Stimulated activated CD4-positive, alpha-beta T cell treated with anti-CD3 and anti-CD28 coated beads, Interleukin-1b, Interleukin-23, amount 100 ng/mL, for 48 hours (primary cell): ENCODE measurements at places on chromosomes 1 and 21.

DNA sequence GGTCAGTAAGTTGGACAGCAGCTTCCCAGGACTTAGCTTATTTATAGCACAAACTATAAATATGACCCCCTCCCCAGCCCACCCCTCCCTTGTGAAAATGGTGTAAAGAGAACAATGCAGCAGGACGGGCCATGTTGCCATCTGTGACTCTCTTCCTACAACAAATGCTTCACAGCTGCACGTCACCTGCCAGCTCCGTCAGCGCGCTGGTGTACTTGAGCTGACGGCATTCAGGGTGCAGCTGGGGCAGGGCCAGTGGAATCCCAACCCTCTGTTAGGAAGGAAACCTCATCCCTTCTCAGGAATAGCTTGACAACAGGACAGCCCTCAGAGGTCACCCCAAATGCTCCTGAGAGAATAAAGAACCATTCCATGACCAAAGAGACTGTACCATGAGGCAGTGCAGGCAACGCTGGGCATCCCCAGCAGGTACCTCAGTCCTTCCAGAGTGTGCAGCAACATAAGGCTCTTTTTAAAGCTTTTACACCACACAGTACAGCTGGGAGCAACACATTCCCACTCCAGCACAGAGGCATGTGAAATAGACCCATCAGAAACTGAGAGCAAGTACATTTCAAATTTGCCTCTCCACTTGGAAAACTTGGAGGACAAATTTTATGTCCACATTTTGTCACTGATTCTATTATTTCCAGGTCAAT is 85.0 kb downstream of the ATP1A1 start:
- DNase-seq: no peak

GRCh38 chr1:60108196-60108595 is 34.6 kb upstream of the C1orf87 start:
- DNase-seq: no peak

DNA sequence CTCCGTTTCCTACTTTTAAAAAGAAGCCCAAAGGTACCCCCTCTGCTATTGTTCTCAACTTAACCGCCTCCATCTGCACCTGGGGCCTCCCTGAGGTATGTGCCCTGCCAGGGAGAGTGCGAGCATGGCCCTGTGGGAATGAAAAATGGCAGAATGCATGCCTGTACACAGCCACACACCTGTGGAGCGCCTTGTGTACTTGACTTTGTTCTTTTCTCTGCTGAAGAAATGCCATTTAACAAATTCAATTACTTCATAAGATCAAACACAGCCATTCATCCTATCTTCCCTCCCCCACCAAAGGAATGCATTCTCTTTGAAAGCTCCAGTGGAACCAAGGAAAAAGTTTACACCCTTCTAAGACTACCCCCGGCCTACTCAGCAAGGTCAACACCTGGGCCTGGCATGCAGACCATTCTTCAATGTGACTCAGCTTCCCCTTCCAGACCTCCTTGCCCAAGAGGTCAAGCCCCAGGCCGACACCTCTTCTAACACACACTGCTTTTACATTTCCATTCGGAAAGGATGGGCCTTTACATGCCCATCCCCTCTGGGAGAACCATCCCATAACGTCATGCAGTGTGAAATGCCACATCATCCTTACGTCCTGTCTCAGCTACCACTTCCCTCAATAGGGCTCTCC is 123.7 kb downstream of the SMYD2 start:
- no peak for DNase-seq

DNA sequence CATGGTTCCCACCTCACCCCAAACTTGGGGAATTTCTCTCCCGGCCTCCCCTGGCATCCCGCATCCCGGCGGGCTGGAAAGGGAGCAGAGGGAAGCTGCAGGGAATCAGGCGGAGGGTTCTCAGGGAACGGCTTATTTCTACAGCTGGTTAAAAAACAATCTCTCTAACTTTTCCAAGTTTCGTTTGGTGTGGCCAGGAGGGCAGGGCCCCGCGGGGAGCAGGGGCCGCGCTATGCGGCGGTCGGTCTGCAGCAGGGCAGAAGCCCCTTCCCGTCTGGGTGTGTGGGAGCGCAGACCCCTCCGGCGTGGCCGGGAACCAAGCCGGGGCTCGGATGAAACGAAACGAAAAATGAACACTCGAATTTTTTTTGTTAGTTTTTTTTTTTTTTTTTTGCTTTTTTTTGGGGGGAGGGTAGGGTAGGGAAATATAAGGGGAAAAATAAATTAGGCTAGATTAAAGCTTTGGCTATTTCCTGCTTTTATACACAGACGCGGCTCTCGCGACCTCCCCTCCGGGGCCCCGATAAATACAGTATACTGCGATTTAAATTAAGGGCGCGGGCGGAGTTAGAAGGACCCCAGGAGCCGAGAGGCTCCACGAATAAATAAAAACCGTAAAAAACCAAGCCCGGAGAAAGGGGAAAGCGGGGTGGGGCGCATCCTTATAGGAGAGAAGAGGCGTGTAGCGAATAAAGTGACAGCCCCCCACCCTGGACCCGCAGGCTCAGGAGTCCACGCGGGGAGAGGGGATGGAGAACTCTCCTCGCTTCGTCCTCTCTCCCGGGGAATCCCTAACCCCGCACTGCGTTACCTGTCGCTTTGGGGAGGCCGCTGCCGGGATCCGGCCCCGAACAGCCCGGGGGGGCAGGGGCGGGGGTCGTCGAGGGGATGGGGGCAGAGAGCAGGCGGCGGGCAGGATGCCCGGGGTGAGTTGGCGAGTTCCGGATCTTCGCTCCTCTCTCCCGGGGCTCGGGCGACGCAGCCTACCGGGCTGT is 2.1 kb downstream of the POU3F1 start:
- no peak for DNase-seq

GRCh38 chr1:15277933-15278332 is 30.9 kb downstream of the FHAD1 start:
- no peak for DNase-seq

GRCh38 chr1:229859026-229859425 is 208.0 kb upstream of the GALNT2 start:
- DNase-seq: no peak

DNA sequence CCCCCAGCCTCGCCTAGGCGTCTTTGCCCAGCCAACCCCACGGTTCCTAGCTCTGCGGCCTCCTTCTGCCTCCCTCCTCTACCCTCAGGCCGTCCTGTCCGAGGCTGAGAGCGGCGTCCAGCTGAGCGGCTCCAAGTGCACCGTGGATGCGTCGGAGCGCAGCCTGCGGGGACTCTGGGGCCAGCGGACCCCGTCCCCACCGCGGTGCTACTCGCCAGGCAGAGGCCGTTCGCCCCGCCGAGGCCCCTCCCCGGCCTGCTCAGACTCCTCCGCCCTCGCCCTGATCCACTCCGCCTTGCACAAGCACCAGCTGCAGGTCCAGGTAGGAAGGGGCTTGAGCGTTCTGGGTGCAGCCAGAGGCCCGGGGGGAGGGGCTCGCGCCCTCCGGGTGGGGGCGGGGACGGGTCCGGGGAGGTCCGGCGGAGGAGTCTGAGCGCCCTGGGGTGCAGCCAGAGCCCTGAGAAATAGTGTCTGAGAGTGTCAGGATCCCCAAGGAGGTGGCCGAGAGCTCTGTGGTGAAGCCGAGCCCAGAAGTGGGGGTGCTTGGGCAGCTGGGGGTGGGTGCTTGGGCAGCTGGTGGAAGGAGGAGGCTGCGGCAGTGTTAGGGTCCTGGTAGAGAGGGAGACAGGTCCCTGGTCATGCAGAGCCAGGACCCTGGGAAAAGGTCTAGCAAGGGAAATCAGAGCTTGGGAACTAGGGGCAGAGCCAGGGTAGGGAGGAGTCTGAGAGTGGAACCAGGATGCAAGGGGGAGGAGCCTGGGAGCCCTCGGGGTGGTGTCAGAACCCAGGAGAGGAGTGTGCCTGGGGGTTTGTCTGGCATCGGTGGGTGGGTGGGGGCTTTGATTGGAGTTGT is 3.2 kb upstream of the NBPF3 start:
- no peak for DNase-seq

DNA sequence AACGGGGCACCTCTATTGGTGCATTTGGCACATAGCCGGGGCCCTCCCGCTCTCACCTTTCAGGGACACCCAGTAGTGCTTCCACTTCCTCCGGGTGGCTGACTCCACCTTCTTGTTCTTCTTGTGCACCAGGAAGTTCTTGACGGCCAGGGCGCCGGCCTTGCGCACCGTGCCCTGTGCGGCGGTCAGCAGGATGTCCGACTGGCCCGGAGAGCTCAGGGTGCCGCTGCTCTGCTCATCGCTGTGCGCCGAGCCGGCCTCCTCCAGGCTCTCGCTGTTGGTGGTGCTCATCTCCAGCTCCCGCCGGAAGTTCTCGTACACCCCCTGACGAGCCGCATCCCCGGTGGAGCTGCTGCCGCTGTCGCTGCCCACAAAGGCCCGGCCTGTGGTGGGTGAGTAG is 92.4 kb downstream of the TIAM1 start:
- DNase-seq: no peak

DNA sequence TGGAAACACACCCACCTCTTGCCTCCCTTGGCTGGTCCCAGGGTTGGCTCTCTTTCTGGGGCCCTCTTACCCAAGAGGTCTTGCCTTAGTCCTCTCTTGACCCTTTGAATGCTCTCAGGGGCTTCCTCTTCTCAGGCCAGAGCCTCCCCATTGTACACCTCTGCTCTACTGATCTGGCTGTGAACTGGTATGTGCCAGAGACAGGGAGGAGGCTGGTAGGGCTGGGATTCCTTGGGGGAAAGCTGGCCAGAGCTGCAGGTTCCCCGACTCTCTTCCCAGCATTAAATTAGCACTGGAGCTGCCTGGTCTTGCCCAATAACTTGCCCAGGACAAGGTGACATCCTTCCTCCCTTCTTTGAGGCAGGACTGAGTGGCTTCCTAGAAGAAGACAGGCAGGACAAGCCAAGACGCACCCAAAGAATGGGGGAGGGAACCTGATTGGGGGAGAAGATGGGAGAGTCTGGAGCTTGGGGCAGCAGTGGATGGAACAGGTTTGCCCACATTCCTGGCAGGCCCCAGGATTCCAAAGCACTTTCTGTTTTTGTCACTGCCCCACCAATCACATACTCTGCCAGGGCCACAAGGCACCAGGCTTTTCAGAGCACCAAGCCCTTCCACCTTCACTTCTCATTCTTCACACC is 37.2 kb upstream of the CITED4 start:
- DNase-seq: no peak

- no peak for DNase-seq
These were observed 1.3 kb downstream of the TBX15 start for GRCh38 chr1:118986555-118987467.

DNA sequence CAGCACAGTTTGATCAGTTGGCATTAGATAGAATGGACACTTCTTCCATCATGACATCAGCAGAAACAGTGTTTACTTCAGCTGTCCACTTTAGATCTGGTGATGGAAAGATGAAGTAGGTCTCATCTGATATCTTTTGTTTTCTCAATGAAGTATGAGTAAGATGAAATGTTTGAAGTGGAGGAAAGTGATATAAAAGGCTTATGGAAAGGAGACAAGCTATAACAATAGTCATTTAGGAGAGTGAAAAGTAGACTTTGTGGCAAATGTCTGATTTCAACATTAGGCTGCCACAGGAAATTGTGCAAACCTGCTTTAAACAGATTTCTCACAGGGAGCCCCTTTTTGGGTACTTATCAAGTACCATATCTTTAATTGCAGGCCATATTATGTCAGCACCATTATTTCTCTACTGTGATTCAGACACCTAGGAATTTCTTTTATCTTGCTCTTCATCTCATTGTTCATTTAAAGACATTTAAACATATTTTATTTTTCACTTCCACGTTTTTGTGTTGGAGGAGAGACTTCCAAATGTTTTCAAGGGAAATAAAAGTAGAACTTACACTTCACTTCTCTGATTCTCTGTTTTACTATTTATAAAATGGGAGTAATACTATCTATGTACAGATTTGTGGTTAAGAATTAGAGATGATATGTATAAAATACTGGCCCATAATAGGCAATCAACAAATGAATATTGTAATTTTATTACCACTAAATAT is 18.1 kb downstream of the PDC start:
- no peak for DNase-seq

DNA sequence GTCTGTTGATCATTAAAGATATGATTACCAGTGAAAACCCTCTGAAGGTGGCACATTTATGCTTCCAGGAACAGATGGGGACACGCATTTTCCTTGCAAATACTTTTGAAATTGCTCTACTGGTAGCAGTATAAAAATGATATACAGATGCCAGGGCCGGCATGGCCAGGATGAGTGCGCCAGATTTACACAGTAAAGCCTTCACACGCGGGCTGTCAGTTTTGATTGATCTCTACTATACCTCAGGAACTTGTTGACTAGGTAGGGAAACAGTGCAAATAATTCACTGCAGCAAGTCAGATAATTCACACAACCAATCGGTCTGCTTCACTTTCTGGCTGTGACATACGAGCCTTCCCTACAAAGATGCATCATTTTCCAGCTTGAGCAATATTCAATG is 123.2 kb upstream of the BARHL2 start:
- no peak for DNase-seq

GRCh38 chr1:175185903-175186302 is 6.7 kb downstream of the KIAA0040 start:
- no peak for DNase-seq

DNA sequence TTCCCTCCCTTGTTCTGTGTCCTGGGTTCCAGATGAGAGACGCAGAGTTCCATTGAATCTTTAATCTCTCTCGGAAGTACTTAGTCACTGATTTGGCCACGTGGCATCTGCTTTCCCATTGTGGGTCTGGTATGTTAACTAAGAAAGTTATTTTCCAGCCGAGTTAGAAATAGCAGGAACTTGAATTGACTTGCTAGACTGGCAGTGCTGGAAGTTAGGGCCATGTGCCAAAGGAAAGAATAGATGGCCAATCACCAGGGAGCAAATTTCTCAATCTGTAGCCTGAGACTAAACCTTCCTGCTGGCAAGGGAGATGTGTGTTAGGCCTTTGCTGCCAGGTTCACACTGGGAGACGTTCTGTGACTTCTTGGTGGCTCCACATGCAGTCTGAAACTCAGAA is 24.2 kb upstream of the SLFNL1 start:
- no peak for DNase-seq

DNA sequence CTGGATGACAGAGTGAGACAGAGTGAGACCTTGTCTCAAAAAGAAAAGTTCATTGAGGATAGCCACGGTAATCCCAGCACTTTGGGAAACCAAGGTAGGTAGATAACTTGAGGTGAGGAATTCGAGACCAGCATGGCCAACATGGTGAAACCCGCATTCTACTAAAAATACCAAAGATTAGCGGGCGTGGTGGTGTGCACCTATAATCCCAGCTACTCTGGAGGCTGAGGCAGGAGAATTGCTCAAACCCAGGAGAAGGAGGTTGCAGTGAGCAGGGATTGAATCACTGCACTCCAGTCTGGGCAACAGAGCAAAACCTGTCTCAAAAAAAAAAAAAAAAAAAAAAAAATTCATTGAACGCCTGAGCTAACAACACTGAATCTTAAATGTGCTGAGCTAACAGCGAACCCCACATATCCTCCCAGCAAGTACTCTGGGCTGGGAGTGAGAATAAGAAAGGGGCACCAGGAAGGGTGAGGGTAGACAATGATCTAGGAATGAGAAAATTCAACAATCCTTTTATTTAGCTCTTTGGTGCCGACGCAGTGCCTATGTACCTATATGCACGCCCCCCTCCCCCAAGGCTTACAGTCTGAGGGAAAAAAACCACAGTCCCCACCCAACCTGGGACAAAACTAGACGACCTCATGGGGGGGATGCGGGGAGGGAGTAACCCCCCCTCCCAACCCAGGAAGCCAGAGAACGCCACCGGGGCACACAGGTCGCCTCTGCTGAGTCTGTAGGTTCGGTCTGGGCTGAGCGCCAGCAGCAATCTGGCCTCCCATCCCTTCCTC is 1.4 kb upstream of the CACNA1S start:
- no peak for DNase-seq
